Stimulated activated naive CD4-positive, alpha-beta T cell (primary cell): ENCODE measurements at places on chromosomes 1 and 21.

GRCh38 chr1:79929356-79929755 lies 922.8 kb upstream of the ADGRL4 start:
- DNase-seq = no peak

GRCh38 chr1:4024811-4025210 lies 124.7 kb upstream of the C1orf174 start:
- no peak for DNase-seq

DNA sequence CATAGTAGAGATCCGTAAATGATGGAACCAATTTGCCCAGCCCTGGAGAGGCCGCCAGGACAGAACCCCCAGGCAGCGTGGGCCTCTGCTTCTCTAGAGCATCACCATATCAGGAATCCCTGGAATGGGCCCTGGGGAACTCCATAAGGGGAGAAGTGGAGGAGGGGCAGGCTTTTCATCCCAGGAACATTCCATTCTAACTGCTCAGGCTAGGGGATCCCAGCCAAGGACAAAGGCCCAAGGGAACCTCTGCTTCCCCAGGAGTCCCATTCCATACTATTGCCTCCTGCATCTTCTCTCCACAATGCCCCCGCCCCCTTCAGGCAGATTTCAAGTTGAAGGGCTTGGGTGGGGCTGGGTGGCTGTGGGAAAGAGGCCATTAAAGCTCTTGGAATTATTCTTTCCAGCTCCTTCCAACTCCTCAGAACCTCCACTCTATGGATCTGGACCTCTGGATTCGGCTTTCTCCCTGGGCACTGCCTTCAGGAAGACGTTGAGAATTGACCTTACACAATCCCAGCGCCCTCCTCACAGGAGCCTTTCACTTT lies 6.0 kb downstream of the TRNP1 start:
- DNase-seq = no peak

DNA sequence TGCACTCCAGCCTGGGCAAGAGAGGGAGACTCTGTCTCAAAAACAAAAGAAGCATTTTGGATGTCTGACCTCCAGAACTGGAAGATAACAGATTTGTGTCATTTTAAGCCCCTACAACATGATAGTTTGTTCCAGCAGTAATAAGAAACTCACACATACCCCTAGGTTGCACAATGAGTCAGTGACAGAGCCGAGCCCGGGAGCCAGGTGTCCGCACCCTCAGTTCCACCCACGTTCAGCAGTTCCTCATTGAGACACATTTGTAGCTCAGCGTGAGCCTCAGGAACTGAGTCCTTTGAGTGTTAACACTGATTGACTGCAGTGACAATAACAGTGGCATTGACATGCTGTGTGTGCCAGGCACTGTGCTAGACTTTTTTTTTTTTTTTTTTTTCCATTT lies 19.8 kb downstream of the LRRC38 start:
- DNase-seq = no peak

GRCh38 chr21:45874716-45875415 lies 106.7 kb upstream of the COL6A1 start:
- DNase-seq = no peak

GRCh38 chr1:204337583-204337982 lies 22.1 kb downstream of the PLEKHA6 start:
- DNase-seq = no peak

- DNase-seq = no peak
Measured at GRCh38 chr1:78892260-78892840, 114.2 kb downstream of the ADGRL4 start.

- no peak for DNase-seq
Measured at GRCh38 chr1:41742219-41742618, 176.5 kb downstream of the HIVEP3 start.
